Astrocyte (in vitro differentiated cells and primary cell): ENCODE measurements at places on chromosomes 4 and X.
A peak's percentile ranks its signal among the peaks of the same experiment; 100 is the strongest.

GRCh38 chr4:112859456-112860184 lies 189.8 kb upstream of the ANK2 start:
- no peak for DNase-seq

GRCh38 chrX:97132664-97133415 lies 249.1 kb downstream of the RPA4 start:
- DNase-seq: no peak

DNA sequence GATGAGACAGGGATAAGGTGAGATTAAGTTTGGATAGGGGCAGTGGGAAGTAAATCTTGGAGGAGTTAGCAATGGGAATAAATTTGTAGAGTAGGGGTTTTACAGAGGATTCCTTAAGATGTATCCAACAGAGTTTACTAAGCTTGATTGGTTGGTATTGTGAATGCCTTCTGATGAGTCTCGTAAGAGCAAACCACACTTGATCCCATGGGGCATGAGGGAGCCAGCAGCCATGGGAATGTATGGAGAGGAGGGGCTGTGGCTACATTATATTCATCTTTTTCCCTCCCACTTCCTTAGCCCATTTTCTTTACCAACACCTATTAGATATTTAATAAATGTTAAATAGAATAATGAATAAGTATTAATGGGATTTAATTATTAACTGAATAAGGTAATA lies 126.6 kb upstream of the NDST3 start:
- no peak for DNase-seq

- peak; percentile 77 for DNase-seq
These were observed 5.4 kb downstream of the UGT2B4 start for GRCh38 chr4:69490271-69490670.

DNA sequence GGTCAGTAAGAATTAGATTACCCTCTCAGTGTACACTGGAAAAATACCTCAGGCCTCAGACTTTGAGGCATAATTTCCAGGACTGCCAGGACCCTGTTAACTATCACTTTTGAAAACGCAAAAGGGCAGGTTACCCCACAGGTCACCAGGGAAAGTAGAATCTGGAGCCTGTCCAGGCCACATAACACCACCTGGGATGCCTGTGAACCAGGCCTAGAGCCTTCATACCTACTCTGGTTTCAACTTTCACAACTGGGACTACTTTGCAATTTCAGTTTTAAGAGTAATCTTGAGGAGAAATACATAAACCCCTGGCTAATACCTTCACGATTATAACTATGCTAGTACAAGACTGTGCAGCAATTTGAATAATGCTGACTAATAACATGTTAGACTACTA lies 132.4 kb downstream of the HHIP start:
- DNase-seq: no peak

DNA sequence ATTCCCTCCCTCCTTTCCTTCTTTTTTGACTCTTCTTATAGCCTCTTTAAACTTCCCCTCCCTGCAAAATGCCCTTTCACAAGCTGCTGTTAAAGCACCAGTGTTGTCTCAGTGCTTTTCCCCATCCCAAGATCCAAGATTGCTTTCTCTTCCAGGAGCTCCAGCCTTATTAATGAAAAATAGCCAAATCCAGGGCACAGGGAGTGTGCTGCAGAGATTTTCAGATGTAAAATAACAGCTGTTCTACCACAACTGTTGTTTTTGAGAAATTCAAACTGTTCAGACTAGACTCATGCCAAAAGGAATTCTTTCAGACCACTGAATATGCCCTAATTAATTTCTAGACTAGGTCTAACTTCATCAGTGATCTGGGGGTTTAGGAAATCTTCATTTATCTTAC lies 47.0 kb upstream of the GPC3 start:
- no peak for DNase-seq

DNA sequence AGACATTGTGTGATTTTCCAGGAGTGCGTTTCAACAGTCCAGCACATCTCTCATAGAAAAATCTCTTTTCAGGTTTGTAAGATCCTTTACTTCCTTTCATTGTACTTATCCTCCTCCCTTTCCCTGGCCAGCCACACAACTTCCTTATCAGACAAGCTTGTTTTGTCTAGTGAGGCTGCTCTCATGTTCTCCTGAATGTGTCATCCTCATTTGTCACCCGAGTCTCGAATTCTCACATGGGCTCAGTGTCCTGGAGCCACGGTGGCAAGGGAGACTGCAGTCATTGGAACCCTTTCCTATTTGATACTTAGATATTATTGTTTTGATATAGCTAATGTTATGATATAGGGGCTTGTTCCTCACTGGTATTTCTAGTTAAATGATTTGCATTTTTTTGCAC lies 16.9 kb downstream of the SYNPO2 start:
- peak; percentile 66 for DNase-seq

- no peak for DNase-seq
These were observed 1105.1 kb upstream of the TENM3 start for GRCh38 chr4:181138116-181138515.

DNA sequence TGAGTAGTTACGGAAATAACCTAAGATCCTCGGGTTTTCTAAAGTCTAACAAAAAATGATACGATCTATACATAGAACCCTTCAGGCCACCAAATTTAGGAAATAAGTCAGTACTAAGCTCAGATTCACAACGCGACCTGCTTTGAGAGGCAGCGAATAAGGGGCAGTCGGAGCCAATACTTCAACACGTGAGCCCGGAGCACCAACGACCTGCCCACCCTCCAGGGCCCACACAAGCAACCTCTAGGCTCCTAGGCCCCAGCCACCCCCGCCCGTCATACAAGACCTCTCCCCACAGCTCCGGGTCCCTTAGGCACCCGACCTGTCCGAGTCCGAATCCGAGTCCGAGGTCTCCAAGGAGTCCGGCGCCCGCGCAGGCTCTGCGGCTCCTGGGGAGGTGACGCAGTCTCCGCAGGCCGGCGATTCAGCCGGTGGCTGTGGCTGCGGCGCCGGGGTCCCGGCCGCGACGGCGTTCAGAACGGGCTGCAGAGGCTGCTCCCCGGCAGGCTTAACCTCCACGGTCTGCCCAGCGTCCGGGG lies 580 bp downstream of the NAF1 start:
- DNase-seq: peak; percentile 41

DNA sequence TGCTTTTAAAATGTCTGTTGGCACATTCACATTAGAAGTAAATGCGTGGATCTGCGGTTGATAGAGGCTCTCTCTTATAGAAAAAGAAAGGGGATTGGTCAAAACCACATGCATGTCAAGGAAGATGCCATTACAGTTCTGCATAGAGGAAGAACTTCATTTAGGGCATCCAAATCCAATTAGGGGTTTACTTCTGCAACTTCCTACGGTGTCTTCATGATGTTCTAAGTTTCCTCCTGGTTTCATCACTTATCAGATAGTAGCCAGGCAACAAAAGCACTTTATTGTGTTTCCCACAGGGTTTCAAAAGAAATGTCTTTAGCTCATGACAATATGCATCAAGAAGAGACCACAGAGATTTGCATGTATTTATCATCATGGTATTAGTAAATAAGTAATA lies 136.0 kb upstream of the HPGD start:
- DNase-seq: no peak

- peak; percentile 14 for DNase-seq
These were observed 128.8 kb downstream of the RAB28 start for GRCh38 chr4:13355111-13355880.

DNA sequence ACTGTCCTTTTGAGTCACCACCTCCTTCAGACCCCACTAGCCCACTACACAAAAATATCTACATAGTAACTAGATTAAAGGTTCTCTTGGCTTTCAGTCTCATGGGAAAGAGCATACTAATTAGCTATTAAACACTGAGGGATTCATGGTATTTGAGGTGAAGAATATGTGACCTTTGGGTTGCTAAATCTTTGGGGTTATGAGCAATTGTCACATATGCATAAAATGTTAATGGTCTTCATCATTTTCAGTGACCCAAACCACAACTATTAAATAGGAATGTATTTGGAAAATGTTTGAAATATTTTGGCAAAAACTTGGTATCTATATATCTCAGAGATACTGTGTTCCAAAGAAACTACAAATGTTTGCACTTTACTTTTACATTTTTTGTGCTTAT lies 365.1 kb downstream of the MAGEB5 start:
- DNase-seq: no peak

DNA sequence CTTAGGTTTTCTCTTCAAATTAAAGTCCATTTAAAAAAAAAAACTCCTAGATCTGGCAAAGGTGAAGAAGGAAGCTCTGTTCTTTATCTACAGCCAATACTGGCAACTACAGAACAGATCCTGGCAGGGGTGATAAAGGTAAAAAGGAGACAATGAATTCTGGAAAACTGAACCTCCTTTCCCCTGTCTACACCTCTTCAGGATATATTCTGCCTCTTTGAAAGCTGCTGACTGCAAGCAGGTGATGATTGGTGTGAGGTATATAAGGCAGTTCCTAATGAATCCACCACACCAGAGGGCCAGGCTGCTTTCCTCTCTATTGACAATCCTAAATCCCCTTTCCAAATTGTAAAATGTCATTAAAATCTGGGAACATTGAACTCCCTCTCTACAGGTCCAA lies 370.1 kb downstream of the PPP3CA start:
- DNase-seq: no peak

DNA sequence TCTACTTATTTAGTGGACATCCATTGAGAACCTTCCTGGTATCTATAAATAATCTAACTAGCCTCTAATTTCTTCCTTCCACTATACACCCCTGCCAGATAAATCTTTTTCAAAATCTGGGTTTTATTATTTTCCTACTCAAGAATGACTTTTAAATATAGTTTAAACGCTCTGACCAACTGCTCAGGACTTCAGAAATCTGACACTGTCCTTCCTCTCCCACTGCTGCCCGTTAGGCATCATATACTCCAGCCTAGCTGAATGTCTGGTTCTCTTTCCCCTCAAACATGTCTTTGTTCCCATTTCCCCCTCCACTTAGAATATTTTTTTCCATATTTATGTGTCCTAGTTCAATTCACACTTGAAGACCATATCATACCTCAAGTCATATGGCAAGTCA lies 35.2 kb upstream of the CBLL2 start:
- no peak for DNase-seq

GRCh38 chrX:13254076-13254785 lies 65.6 kb downstream of the ATXN3L start:
- peak; percentile 39 for DNase-seq

GRCh38 chrX:113545040-113545439 lies 704.4 kb upstream of the AMOT start:
- DNase-seq: no peak

GRCh38 chr4:14652522-14652921 lies 349.8 kb upstream of the CPEB2 start:
- no peak for DNase-seq

- no peak for DNase-seq
These were observed 25.2 kb upstream of the TBC1D14 start for GRCh38 chr4:6884341-6884870.

DNA sequence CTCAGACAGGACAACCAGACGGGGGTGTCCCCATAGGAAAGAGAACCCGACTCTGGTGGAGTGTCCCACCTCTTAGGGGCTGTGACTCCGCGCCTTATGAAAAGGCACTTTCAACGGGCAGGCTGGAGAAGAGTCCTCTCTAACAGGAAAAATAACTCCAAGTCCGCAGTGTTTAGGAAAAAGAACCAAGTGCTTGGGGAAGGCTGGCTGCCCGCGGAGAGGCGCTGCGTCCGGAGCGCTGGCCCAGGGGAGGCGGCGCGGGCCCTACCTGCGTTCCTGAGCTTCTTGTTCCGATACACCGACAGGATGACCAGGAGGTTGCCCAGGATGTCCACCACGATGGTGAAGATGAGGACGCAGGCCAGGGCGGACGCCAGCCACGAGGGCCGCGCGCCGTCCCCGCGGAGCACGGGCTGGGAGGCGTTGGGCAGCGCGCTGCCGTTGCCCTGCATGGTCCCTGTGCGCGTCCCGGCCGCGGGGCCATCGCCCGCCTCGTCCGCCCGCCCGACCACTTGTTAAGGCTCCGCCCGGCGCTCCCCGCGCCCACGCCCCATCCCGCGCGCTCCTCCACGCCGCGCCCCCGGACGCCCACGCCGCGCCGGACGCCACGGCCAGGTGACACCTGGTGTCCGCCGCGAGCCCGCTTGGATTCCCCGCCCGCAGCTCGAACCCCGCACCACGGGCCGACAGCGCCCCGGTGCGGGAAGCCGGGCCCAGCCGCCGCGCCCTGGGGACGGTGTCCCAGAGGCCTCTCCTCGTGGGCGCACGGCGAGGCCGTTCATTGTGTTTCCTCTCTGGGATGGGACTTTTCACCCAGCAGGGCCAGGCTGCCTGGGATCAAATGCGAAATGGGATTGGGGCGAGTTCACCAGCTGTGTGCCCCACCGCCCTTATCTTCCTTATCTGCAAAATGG lies at the start of gene MTNR1A:
MTNR1A (minus strand) TSS at position 654 of the 914 bp plus-strand sequence; CDS start at position 452, 202 bp downstream.
- peak; percentile 5 for DNase-seq

- peak; percentile 79 for DNase-seq
These were observed 11.3 kb upstream of the PHKA2 start for GRCh38 chrX:18995221-18995620.

DNA sequence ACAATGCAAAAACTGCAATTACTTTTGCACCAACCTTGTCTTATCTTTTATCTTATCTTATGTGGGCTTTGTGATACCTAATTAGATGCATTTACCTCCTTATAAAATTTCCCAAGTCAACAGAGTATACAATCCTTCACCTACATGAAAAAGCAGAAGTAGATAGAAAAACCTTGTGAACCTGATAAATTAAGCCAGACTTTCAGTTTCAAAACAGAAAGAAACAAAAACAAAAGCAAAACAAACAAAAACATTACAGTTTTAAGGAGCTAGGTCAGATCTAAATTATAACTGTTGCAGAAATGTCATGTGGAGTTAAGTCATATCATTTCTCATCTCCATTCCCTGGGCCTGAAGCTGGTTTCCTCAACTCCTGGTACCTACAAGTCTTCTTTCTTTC lies 24.9 kb upstream of the CXXC4 start:
- DNase-seq: no peak

DNA sequence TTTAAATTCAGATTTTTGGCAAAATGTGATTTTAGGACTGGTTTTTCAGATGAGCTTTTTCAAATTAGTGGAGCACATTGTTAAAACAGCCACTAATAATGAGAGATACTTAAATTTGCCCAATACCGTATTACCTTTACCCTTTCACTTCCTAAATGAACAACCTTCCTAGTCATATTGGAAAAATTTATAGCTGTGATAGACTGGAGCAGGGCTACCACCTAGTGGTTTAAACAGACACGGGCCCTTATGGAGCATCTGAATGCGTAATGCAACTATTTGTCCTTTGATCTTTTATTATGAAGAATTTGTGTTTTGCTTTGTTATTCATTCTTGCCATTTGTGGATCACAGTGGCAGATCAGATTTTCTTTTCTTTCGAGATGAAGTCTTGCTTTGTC lies 72.7 kb downstream of the KDM6A start:
- no peak for DNase-seq

- DNase-seq: peak; percentile 27
These were observed 147.4 kb downstream of the SMIM20 start for GRCh38 chr4:26061248-26061986.

- no peak for DNase-seq
These were observed 61.1 kb upstream of the C1GALT1C1 start for GRCh38 chrX:120690941-120691340.

GRCh38 chrX:132413459-132413858 lies 75.4 kb downstream of the MBNL3 start:
- DNase-seq: no peak

GRCh38 chr4:8557151-8558076 lies 22.8 kb upstream of the GPR78 start:
- DNase-seq: no peak
